ENCODE measurements at places on chromosomes 7 and 10. TPM values are rescaled to one million over a fixed set of nuclear protein-coding genes. Genes with fewer than 3 reads are reported as not detected.

The FANK1 gene
- 3.7 TPM for total RNA-seq

The DNAH11 gene
- 0.15 TPM for total RNA-seq

The AGR3 gene
- not detected for total RNA-seq

The DNAAF5 gene
- total RNA-seq = 50.1 TPM

The LRRC61 gene
- 0.16 TPM for total RNA-seq

The NUTM2B gene
- 0.33 TPM for total RNA-seq

The LAMB1 gene
- 118 TPM for total RNA-seq

Measured in A549 treated with CORT108297 at 1 μM for 4 hours (cell line).